Right atrium auricular region (tissue), 2 donors: ENCODE measurements at places on chromosomes 3 and 15. TPM values are rescaled to one million over a fixed set of nuclear protein-coding genes. Genes with fewer than 3 reads are reported as not detected.

A4GNT gene
- total RNA-seq: not detected

THRB gene
- 7.0 TPM for total RNA-seq

CLDN1 gene
- total RNA-seq: 9.0 TPM

CALML4 gene
- 0.52 TPM for total RNA-seq

LIPH gene
- total RNA-seq: 0.47 TPM
